Right ventricle myocardium inferior (tissue), 1 donor: ENCODE measurements at places on chromosomes 11 and 22. TPM values are rescaled to one million over a fixed set of nuclear protein-coding genes. Genes with fewer than 3 reads are reported as not detected.

GRCh38 chr11:68509066-68509465, 48.5 kb downstream of the PPP6R3 start:
- no peak for DNase-seq

Gene DGCR6L
- 44.2 TPM for total RNA-seq

DNA sequence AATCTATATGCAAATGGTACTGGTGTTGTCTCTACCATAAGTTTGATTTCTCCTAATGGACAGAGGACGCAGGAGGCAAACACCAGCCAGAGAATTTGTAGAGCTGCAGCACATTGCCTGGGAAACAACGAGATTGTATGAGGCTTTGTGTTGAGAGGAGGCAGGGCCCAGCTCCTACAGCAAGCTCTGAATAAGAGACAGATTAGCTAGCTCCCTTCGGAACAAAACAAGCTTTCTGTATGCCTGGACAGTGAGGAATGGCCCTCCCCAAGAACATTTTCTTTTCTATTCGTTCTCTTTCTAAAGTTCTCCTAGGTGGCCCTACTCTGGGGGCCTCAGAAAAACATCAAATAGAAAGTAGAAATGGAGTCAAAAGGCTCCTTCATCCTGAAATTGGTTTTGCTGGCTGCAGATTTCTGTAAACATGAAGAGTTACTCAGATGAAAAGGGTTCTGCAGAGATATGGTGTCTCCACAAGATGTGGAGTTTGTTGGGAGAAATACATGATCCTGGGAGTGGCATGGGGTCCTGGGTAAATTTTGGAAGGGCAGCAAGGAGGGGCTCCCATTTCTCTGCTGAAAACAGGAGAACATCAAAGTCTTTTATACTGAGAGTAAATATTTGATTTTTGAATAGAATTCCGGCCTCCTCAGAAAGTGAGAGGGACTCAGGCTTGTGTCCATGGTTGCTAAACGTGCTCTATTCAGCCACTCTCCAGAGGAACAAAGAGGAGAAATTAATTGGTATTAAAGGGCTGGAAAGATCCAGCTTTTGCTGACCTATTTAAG, 6.8 kb upstream of the HEPACAM start:
- DNase-seq, result no peak

DNA sequence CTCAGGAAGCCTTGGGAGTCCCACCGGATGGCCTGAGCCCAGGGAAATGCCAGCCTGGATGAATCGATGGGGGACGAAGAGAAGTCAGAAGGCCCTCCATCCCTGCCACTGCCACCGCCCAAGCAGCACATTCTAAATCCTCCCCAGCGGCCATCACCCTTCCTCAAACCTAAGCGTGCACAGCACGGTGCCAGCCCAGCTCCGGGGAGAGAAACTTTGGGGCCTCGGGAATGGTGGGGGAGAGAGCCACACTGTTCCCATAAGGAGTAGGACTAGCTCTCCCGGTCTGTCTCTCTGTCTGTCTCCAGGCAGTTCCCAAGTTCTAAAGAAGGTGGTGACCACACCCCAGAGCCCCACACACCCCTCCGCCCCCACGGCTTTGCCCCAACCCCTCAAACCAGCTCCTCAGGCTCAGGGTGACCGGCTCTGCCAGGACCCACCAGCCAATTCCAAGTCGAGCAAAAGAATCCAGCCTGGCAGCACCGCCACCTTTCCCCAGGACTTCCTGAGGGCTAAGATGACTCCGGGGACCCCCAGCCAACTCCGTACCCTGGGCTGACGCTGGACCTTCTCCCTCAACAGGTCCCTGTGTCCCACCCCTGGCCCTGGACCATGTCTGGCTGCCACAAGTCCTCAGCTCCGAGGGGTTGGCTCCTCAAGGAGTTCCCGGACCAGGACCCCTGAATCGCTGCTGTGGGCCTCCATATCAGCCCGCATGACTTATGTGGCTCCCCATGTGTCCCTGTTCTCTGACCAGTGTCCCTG, 2.7 kb downstream of the AHNAK start:
- no peak for DNase-seq

DNA sequence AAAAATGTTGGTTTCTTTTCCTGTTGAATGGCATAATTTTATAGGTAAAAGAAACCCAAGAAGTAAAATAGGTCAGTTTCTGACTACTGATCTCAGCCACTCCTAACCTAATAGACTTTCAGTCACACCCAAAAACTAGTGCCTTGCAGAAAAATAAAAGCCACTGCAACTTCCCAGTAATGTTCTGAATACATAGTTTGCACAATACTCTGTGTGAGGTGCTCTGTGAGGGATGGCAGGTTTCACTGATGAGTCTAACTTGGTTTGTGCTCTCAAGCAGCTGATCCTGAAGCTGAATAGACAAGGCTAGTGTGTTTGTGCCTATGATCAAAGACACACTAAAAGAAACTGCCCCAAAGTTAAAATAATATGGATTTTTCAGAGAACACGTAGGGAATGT, 758.3 kb downstream of the NELL1 start:
- no peak for DNase-seq

- DNase-seq, result no peak
These were observed 10.5 kb upstream of the MFNG start for GRCh38 chr22:37496651-37497050.
